ENCODE measurements at places on chromosomes 3 and 15. TPM values are rescaled to one million over a fixed set of nuclear protein-coding genes. Genes with fewer than 3 reads are reported as not detected.

SLC35G2 gene
- total RNA-seq: 15.3 TPM

CIDEC gene
- total RNA-seq: 0.17 TPM

SLC6A1 gene
- total RNA-seq: under 0.01 TPM

ATP13A4 gene
- 0.33 TPM for total RNA-seq

EAF1 gene
- 23.0 TPM for total RNA-seq

ANKUB1 gene
- not detected for total RNA-seq

TCF12 gene
- 231 TPM for total RNA-seq

FOXB1 gene
- total RNA-seq: not detected

NRROS gene
- 0.58 TPM for total RNA-seq

PTH1R gene
- 0.66 TPM for total RNA-seq

TMEM207 gene
- not detected for total RNA-seq

FANCI gene
- 10.6 TPM for total RNA-seq

GRK7 gene
- under 0.01 TPM for total RNA-seq

SEMA6D gene
- 6.6 TPM for total RNA-seq

DISP2 gene
- 2.2 TPM for total RNA-seq

SLC12A8 gene
- total RNA-seq: 10.9 TPM

SNTN gene
- not detected for total RNA-seq

FMN1 gene
- total RNA-seq: 23.3 TPM

GPR171 gene
- not detected for total RNA-seq

ITIH1 gene
- not detected for total RNA-seq

AHSG gene
- total RNA-seq: not detected

CISH gene
- 0.73 TPM for total RNA-seq

SCAANT1 gene
- not detected for total RNA-seq

Measured in smooth muscle cell of trachea (primary cell).